Effector memory CD4-positive, alpha-beta T cell (primary cell): ENCODE measurements at places on chromosomes 7 and 10.

DNA sequence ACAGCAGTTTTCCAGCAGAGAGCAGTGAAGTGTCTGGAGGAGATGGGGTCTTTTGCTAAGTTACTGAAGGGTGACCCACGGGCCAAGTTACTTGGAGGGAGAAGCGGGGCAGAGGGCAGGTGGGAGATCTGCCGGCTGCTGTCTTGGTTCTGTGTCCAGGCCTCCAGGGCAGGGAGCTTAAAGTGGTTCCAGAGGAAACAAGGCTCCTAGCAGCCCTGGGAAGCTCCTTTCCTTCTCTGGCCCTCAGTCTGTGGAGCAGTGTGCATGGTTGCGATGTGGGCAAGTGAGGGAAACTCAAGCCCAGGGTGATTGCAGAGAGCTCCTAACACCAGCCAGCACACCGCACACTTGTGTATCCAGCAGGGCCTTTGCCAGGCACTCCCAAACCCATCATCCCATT, 6.3 kb downstream of the GHRHR start:
- no peaks in the 10 kb centered on the region for H3K27me3 ChIP-seq
- no peak for DNase-seq
- H3K4me3 ChIP-seq, result no peak overlapping the region

- no peaks in the 10 kb centered on the region for H3K27me3 ChIP-seq
- no peak overlapping the region for H3K27ac ChIP-seq
- no peak overlapping the region for H3K4me3 ChIP-seq
- H3K36me3 ChIP-seq, result no peaks in the 10 kb centered on the region
Observed at GRCh38 chr10:77522268-77522809, 115.3 kb downstream of the KCNMA1 start.

DNA sequence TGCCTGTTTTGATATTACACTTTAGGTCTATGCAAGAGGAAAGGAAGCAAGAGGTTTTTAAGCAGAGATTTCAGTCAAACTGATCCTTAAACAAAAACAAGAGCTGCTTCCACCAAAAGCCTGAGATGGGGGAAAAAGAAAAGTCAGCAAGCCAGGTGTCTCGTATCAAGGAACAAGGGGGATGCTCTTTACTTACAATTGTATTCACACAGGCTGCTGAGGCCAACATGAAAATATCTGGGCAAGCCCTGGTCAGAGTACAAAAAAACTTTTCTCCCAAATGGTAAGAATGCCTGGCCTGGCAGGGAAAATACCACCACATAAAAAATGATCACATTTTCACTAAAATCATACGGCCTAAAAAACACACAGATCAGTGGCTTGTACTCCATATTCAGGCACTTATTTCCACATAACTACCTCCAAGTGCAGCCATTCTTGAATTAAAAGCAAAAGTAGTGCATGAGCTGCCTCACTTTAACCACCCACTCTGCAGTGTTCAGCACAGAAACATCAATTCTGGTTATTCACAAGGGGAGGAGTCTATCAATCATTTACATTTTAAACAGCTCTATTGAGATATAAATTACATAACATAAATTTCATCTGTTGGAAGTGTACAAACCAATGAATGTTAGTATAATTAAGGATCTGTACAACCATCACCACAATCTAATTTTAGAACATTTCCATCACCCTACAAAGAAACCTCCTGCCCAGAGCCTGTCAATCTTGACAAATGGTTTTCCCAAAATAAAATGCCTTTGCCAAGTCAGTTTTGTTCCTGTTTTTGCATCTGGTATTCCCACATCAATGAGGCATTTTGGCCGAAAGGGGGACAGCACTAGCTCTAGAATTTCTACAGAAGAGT, 70.2 kb downstream of the GRB10 start:
- H3K27ac ChIP-seq, result no peak overlapping the region
- H3K36me3 ChIP-seq, result no peaks in the 10 kb centered on the region
- H3K4me3 ChIP-seq, result no peak overlapping the region
- no peaks in the 10 kb centered on the region for H3K27me3 ChIP-seq
- DNase-seq, result no peak

DNA sequence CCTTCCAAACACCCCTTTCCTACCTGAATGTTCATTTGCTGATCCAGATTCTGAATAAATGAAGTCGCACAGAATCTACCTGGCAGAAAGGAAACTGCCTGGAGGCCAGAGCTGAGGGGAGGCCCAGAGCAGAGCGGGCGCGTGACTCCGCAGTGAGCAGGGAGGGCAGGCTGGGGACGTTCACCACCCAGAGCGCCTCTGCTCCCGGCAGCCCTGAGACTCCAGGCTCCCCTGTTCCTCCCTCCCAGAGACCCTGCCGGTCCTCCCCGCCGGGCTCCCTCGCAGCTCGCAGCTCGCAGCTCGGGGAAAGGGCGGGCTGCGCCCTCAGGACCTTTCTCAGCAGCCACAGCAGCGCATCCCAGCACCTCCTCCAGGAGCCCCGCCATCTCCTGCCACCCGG, 176.7 kb upstream of the ZNF32 start:
- no peaks in the 10 kb centered on the region for H3K36me3 ChIP-seq
- H3K27ac ChIP-seq, result no peak overlapping the region
- H3K4me3 ChIP-seq, result no peak overlapping the region
- H3K27me3 ChIP-seq, result no peaks in the 10 kb centered on the region
- DNase-seq, result no peak
- H3K4me1 ChIP-seq, result no peaks in the 10 kb centered on the region

GRCh38 chr7:119761776-119762175, 511.2 kb upstream of the KCND2 start:
- no peaks in the 10 kb centered on the region for H3K27me3 ChIP-seq
- no peak overlapping the region for H3K27ac ChIP-seq
- H3K4me3 ChIP-seq, result no peak overlapping the region
- H3K36me3 ChIP-seq, result no peaks in the 10 kb centered on the region
- DNase-seq, result no peak
